ENCODE measurements at places on chromosomes 16 and 17.

DNA sequence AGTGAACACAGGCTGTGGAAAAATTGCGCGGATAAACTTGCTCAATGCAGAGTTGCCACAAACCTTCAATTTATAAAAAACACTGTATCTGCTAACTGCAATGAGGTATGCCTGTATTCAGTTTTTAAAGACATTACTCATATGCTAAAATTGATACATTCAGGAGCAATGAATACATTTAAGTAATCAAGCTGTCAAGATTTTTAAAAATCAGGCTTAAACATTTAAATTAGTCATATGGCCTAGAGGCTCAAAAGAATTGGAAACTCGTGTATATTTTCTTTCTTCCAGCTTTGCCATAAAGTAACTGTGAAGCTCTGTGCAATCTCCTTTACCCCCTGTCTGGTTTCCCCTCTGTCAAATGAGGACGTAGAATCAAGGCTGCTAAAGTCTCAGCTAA, 4.1 kb downstream of the SYNRG start:
- no peak for DNase-seq

DNA sequence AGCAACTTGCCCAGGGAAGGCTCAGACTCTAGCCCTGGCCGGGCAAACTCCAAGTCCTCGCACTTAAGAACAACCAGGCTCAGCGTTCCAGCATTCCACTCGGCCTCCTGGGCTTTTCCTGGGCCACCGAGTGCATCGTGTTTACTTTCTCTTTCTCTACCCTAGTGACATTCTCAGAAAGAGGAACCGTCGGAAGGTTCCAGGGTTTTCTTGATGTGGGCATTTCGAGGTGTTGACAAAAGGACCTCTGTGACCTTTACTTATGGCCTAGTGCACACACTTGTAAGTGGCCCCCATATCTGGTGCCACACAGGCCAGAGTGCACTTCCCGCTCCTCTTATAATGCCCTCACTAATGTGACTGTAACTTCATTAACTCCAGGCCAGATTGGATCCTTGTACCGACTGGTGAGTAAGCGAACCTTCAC, 3.1 kb upstream of the BANP start:
- DNase-seq = no peak

- no peak for DNase-seq
Measured at GRCh38 chr17:13420878-13421277, 180.9 kb downstream of the HS3ST3A1 start.

DNA sequence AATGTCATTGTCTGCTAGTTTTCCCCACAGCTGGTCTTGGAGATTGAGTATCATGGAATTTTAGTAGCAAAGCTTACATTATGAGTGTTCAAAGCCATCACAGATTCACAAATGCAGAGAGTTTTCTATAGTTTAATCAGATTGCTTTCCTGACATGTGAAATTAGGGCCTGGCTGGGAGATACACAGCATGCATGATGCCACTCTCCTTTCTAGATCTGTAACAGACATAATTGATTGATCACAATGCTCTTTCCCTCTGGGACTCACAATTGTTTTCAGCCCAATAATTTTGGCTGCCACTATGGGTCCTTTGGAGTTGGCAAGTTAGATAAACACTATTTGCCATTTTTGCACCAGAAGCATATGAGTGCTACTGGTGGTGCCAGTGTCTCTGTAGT, 132.5 kb downstream of the SPACA3 start:
- DNase-seq = no peak

GRCh38 chr16:3101018-3101840, 2.1 kb upstream of the ZSCAN10 start:
- no peak for DNase-seq

- no peak for DNase-seq
Measured at GRCh38 chr17:30318155-30318554, 15.7 kb downstream of the TMIGD1 start.

DNA sequence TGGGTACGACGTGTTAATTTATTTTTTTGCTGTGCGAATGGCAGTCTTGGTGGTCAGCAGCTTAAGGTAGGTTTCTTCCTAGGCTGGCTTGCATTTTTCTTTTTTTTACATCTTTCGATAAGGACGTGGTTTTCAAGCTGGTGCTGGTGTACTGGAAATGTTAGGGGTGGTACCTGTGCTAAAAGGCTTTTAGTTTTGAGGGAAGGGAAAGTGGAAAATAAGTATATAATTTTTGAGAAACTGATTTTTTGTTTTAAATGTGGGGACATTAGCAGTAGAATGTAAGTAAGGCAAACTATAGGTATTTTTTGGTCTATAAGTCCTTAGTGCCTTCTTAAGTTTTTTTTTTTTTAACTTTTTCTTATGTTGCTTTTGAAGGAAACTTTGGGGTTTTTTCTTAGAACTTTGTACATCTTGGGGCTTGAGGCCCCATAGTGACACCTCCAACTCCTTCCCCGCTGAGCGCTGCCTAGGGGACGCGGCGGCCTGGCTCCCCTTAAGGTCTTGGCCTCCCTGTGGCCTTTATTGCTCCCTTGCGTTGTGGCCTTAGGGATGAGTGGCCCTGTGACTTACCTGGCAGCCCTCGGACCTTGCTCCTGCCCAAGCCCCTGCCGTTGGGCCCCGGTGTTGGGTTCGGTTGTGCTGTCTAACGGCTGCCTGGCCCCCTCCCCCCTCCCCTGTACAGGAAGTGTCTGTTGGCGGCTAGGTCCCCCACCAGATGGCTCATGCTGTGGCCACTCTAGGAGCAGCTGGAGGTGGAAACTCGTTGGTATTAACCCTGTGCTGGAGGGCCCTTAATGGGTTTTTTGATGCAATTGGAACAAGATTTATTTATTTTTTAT, 88.0 kb upstream of the RPRML start:
- peak; percentile 51 for DNase-seq

- DNase-seq = no peak
Measured at GRCh38 chr17:74768069-74768762, 7.9 kb downstream of the NAT9 start.

DNA sequence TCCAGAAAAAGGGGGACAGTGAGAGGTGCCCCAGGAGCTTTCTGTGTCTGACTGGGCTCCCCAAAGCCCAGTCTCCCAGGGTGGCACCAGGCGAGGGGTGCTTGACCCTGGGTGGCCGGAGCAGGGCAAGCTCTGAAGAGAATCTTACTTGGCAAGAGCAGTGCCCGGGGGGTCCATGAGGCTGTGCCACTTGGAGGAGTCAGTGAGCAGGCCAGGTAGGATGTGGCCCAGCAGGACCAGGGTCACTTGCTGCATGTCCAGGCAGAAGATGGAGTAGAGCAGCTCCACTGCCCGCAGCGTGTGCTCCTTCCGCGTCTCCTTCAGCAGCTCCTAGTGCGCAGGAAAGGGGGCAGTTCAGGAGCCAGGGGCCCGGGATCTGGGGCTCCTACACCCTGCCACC, 7.3 kb downstream of the CSF3 start:
- DNase-seq = no peak

- no peak for DNase-seq
Measured at GRCh38 chr16:64412578-64413280, 709.1 kb downstream of the CDH11 start.

GRCh38 chr16:4055748-4056147, 60.5 kb downstream of the ADCY9 start:
- no peak for DNase-seq

- DNase-seq = no peak
Measured at GRCh38 chr16:3444032-3444388, 530 bp downstream of the NAA60 start.

DNA sequence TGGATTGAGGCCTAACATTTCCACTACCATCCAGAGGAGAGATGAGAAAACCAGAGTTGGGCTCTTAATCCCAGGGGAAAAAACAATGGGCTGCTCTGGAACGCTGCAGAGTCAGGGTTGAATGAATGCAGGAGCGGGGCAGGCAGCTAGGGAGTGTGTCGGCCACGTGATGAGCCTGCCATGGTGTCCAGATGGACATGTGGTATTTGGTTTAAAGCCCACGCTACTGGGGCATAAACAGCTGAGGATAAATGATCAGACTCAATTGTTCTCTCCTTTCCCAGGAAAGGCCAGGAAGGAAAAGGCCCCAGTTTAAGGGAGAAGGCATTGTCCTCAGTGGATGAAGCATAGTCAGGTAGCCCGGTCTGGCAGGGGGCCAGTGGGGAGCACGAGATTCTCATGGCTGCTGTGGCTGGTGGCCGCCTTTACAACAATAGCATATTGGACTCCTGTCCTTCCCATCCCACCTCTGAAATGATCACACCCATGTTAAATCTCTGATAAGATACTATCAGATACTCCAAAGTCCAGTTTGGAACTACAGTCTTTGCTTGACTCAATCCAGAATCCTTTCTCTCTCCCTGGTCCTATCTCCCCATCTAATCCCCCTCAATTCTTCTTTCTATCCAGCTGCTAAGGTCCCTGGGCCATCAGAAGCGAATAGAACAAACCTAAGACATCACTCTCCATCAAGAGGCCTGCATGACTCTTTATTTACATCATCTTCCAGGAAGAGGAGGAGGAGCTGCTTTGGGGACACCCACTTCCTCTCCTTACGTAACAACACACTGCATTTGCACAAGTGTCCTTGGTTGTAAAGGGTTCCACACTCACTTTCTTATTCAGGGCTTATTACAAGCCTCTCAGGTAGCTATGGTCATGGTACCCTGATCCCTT, 20.4 kb downstream of the CA4 start:
- no peak for DNase-seq

DNA sequence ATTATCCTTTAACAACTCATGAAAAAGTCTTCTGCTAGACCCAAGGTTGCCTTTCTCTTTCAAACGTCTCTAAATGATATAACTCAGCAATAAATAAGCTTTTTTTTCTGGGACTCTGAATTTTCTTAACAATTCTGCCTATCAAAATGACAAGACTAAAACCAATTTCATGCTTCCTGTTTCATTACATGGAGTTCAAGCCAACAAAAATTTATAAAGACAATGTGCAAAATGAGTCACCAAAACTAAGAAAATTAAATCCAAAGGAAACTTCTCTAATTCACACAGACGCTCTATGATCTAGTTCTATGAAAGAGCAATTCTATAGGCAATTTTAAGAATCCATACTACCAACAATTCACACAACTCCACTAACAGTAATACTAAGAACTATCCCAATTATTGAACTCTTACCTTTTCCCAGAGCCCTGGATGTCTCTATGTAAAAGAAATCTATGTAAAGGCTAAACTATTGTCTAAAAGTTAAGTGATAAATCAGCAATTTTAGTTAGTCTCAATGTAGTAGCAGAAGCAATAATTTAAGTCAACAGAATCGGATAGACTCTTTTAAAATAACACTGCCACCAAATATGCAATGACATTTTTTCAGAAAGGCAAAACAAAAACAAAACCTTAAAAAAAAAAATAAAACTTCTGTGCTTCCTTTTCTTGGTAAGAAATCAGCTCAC, 44.2 kb downstream of the ZZEF1 start:
- DNase-seq = no peak

GRCh38 chr16:65754820-65755691, 611.4 kb upstream of the CDH5 start:
- no peak for DNase-seq

DNA sequence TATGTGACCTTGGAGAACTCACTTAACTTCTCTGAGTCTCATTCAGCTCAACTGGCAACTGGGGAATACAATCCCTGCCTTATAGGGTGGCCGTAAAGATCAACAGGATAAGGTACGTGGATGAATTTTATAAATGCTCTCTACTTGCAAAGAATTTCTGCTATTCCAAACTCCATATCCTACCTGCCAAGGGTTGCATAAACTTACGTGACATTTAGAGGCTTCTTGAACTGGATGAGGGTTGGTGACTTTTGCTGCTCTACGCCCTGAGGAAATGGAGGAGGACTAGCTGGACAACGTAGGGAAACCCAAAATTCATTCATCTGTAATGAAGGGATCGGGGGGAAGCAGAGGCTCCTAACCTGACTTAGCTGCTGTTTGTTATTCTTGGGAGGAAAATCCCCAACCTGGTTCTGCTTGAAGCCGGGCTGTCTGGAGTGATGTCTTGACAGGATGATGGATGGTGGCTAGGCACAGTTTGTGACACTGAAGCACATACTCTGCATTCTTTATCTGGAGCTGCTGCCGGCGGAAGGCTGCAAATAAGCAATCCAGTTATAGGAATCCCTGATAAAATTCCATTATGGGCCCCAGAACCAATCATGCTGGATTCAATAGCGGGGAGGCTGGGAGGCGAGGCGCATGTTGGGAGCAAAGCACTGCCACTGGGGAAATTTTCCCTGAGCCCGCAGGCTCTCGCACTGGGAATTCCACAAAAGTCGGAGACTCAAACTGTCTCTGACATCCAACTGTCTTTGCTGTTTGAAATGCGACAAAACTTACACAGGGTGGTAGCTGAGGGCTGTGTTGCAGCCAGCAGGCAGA, 94.7 kb upstream of the SDK2 start:
- DNase-seq = no peak

DNA sequence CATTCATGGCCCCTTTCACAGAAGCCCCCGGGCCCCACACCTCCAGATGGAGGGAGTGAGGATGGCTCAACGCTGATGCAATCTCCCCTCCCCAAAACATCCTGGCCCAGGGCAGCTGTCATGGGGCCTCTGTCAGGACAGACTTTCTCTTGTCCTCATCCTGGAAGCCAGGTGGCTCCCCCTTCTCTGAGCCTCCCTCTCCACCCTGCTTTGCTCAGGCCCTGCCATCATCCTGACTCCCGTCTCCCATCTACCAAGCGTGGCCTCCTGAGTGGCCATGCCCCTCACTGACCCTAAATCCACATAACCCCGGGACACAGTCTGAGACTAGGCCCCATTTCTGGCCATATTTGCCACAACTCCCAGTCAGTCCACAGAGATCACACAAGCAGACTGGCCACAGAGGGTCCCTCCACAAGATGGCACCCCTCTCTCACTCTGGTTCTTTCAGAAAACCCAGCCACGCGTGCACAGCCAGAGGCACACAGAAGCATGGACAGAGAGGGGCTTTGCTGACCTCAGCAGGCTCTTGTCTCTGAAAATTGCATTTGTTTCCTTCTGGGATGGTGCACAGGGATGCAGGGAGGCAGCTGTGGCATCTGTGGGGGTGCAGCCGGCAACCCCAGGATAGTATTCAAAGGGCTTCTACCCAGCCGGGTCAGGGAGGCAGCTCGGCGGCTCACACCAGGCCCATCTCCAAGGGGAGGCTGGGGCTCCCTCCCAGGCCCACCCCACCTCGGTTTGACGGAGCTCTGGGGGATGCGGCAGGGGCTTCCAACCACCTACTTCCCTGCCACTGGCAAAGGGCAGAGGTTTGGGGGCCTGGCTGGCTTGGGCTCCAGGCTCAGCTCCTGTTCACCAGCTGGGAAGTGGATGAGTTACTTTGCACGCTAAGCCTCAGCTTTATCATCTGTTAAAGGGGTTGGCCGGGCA, 16.9 kb downstream of the DOC2B start:
- no peak for DNase-seq

- DNase-seq = no peak
Measured at GRCh38 chr17:48759288-48759687, 30.7 kb upstream of the HOXB13 start.

All from NCI-H1417 treated with DMSO at 0.1 percent for 48 hours (cell line).